ENCODE measurements at places on chromosomes 5 and 9.

DNA sequence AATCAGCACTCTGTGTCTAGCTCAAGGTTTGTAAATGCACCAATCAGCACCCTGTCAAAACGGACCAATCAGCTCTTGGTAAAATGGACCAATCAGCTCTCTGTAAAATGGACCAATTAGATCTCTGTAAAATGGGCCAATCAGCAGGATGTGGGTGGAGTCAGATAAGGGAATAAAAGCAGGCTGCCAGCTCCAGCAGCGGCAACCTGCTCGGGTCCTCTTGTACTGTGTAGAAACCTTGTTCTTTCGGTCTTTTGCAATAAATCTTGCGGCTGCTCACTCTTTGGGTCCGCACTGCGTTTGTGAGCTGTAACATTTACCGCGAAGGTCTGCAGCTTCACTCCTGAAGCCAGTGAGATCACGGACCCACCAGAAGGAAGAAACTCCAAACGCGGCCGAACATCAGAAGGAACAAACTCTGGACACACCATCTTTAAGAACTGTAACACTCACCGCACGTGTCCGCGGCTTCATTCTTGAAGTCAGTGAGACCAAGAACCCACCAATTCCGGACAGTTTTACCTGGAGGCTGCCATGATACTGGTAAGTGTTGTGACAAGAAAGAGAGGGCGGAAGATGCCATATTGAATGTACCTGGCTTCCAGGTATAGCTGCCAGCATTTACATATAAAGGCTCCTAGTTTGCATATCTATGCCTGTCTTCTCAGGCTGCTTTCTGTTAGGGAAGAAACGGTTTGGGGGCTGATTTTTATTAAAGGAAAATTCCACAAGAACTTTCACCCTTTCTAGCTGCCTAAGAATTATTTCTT is 758.5 kb upstream of the CTNND2 start:
- no peak for DNase-seq

DNA sequence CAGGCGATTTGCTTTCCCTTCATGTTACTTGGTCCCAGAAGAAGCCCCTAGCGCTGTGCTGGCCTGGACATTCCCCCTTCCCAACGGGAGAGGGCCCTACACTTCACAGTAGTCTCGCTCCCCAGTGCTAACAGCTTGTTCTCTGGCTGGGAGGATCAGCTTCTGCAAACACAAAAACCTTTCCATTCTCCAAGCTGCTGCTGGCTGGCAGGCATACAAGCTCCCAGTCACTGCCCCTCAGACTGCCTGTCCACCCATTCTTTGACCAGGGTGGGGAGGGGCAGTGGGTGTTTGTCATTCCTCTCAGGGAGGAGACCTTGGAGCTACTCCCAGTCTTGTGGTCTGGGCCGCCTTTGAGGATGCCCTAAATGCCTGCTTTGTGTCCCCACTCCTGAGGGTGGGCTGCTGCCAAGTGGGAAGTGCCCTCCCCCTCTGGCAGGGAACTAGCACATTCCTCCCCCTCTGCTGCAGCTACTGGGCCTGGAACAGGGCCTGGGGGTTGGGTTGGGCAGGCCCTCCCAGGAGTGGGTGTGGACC is 20.8 kb downstream of the ENHO start:
- DNase-seq = no peak

DNA sequence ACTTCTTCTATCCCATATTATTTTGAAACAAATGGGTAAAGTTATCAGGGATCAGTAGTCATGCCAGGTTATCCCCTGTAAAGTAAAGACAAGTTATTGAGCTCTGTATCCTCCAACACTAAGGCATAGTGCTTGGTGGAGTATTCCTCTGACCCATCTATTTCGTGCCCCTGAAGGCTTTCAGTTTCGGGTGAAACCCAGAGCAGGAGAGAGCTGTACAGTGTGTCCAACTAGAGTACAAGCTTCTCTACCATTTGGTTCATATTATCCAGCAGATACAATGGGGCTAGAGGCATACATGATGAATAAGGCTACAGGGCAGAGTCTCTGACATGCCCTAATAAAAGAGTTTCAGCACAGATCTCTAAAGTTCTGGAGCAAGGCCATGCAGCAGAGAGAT is 3.2 kb upstream of the SLC22A4 start:
- no peak for DNase-seq

DNA sequence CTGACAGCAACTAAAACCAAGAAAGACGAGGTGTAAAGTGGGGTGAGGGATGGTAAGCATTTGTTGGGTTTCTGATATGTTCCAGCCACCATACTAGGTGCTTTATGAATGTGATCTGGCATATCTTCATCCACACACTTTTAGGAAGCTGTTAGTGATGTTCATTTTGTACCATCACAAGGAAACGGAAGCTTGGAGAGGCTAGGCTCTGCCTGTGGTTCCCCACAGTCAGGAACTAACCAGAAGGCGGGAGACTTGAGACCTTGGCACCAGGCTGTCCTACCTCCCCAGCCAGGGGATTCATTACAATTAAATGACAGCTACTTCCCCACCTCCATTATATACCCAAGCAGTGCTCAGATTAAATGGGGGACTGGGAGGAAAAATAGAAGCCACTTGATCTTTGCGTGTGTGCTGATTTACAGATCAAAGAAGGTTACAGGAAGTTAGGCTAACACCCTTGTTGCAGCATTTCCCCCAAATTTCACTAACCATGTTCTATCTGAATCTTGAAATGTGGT is 43.0 kb downstream of the SFXN1 start:
- DNase-seq = no peak

GRCh38 chr5:141853895-141854626 is 24.1 kb downstream of the PCDH1 start:
- no peak for DNase-seq
